ENCODE measurements at places on chromosomes 6 and 20. TPM values are rescaled to one million over a fixed set of nuclear protein-coding genes. Genes with fewer than 3 reads are reported as not detected.
A peak's percentile ranks its signal among the peaks of the same experiment; 100 is the strongest.

MYH7B gene
- 1.3 TPM for total RNA-seq

GRCh38 chr6:36623547-36624459 is 29.6 kb downstream of the SRSF3 start:
- no peaks in the 10 kb centered on the region for H3K36me3 ChIP-seq
- H3K4me1 ChIP-seq = peaks cover 9% of the 10 kb centered on the region
- peak; percentile 59 for DNase-seq
- no peak overlapping the region for H3K4me3 ChIP-seq
- no peak overlapping the region for H3K27ac ChIP-seq

TSBP1 gene
- total RNA-seq = not detected

LSM2 gene
- 58.2 TPM for total RNA-seq

DNA sequence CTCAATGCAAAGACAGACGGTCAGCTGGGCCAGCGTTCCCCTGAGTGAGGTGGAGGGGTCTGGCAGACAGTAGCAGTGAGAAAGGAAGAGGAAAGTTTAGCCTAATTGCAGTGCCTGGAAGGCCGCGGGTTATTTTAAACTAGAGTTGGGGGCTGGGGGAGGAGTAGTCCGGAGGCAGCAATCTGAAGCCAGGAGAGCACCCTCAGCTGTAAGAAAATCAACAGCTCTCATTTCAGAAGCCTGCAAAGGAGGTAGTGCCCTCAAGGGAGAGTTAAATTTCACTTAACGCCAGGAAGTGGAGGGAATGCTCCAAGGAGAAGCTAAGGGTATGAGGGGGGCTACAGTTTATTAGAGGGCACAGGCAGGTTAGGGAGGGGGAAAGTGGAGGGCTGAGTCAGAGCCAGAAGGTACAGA is 26.9 kb downstream of the RING1 start:
- no peak overlapping the region for H3K4me3 ChIP-seq
- peak overlapping the region; percentile 60 for H3K27ac ChIP-seq
- H3K36me3 ChIP-seq = no peaks in the 10 kb centered on the region
- H3K4me1 ChIP-seq = peaks cover 12% of the 10 kb centered on the region
- no peak for DNase-seq

DNA sequence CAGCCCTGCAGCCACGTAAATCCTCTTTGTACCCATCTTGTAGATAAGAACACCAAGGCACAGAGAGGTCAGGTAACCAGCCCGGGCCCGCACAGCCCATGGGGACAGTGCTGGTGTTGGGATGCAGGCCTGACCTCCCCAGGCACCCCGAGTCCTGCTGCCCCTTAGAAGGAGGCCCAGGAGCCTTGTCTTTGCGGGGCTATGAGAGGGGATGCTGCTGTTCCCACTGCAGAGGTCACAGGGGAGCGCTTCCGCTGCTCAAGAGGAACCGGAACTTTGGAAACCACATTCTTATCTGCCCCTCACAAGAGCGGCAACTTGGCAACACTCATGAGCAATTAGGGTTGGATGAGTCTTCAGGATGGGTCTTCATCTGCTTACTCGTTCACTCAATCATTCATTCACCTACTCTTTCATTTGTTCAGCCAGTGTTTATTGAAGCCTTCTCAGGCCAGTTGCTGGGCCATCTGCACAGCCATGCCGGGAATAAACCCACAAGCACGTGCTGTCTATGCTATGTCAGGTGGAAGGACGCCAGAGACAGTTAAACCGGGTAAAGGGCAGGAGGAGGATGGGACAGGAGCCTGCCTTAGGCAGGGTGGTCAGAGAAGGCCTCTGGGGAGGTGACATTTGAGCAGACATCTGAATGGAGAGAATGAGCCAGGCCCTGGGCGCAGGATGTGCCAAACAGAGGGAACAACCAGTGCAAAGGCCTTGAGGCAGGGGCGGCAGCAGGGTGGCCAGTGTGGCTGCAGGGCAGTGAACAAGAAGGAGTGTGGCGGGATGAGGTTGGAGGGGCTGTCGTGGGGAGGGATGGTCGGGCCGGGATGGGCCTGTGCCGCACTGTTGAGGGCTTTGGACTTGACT is 60.8 kb downstream of the RBM38 start:
- peaks cover 6% of the 10 kb centered on the region for H3K4me1 ChIP-seq
- H3K27me3 ChIP-seq = no peaks in the 10 kb centered on the region
- no peaks in the 10 kb centered on the region for H3K36me3 ChIP-seq
- H3K4me3 ChIP-seq = no peak overlapping the region
- H3K27ac ChIP-seq = no peak overlapping the region
- no peak for DNase-seq

- H3K36me3 ChIP-seq = no peaks in the 10 kb centered on the region
- no peak for DNase-seq
- H3K4me3 ChIP-seq = no peak overlapping the region
Observed at GRCh38 chr20:61573415-61574305, 321.6 kb downstream of the CDH4 start.

SLC16A10 gene
- 18.0 TPM for total RNA-seq

DNA sequence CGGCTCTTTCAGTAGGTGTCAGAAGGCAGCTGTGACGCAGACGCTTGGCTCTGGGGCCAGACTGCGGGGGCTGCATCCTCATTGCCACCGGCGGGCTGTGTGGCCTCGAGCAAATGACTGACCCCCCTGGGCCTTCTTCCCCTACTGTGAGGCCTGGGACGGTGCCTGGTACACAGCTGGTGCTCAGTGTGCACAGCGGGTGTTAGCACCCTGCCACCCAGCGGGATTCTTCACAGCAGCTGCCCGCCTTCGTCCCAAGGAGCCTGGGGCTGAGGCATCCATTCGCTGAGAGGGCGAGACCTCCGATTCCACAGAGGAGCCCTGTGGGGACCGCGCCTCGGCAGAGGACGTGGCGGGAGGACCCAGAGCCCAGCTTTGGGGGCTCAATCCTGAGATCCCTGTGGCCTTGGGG is 10.6 kb downstream of the SLCO4A1 start:
- peaks cover 27% of the 10 kb centered on the region for H3K4me1 ChIP-seq
- H3K4me3 ChIP-seq = no peak overlapping the region
- H3K27me3 ChIP-seq = no peaks in the 10 kb centered on the region
- H3K36me3 ChIP-seq = no peaks in the 10 kb centered on the region
- no peak for DNase-seq

DNA sequence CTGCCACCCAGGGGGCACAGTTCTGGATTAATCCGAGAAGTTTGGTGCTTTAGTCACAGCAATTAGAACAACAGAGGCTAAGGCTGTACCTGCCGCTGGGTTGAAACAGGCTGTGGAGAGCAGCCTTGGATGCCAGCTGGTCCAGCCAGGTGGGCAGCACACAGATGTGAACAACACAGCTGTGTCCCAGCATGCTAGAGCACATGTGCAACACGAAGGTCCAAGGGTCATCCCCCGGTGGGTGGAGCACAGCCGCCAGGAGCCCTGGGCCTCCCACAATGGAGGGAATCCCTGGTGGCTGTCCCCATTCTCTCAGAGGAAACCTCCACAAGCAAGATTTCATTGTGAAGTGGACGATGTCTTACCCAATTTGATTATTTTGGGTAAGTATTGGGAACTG is 99.2 kb upstream of the SYNDIG1 start:
- H3K4me3 ChIP-seq = no peak overlapping the region
- peaks cover 23% of the 10 kb centered on the region for H3K27me3 ChIP-seq
- H3K36me3 ChIP-seq = no peaks in the 10 kb centered on the region
- DNase-seq = no peak

- no peak for DNase-seq
- H3K4me3 ChIP-seq = no peak overlapping the region
- H3K27me3 ChIP-seq = no peaks in the 10 kb centered on the region
- peaks cover 4% of the 10 kb centered on the region for H3K36me3 ChIP-seq
- peak overlapping the region; percentile 67 for H3K27ac ChIP-seq
Observed at GRCh38 chr6:119308991-119309657, 40.4 kb downstream of the MAN1A1 start.

- H3K27me3 ChIP-seq = no peaks in the 10 kb centered on the region
- DNase-seq = no peak
- H3K4me1 ChIP-seq = peaks cover 1% of the 10 kb centered on the region
- no peak overlapping the region for H3K4me3 ChIP-seq
- H3K36me3 ChIP-seq = no peaks in the 10 kb centered on the region
Observed at GRCh38 chr6:86148586-86148985, 505.9 kb upstream of the SYNCRIP start.

GRCh38 chr6:43983632-43984031 is 143.6 kb downstream of the MRPL14 start:
- no peak overlapping the region for H3K27ac ChIP-seq
- H3K27me3 ChIP-seq = peaks cover 11% of the 10 kb centered on the region
- no peak for DNase-seq
- no peaks in the 10 kb centered on the region for H3K36me3 ChIP-seq

DNA sequence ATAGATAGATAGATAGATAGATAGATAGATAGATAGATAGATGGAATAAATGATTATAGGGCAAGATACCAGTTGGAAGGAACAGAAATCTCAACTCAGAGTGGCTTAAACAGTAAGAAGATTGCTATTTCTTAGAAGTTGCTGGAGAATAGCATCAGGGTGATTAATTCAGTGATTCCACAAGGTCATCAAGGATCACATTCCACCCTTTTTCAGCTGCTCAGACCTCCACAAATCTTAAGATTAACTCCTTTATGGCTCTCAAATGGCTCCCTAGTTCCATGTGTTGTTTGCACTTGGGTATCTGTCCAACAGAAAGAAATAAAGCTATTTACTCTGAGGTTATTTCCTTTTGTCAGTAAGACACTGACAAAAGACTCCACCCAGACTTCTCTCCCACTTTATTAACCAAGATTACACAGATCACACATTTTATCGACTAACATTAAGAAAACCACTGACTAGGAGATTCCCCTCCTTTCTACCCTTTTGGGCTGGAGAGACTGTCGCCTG is 68.3 kb upstream of the KIF16B start:
- H3K27ac ChIP-seq = no peak overlapping the region
- H3K36me3 ChIP-seq = no peaks in the 10 kb centered on the region

GRCh38 chr20:43923322-43923721 is 8.7 kb downstream of the TOX2 start:
- no peak overlapping the region for H3K4me3 ChIP-seq
- DNase-seq = no peak
- H3K4me1 ChIP-seq = no peaks in the 10 kb centered on the region

DNA sequence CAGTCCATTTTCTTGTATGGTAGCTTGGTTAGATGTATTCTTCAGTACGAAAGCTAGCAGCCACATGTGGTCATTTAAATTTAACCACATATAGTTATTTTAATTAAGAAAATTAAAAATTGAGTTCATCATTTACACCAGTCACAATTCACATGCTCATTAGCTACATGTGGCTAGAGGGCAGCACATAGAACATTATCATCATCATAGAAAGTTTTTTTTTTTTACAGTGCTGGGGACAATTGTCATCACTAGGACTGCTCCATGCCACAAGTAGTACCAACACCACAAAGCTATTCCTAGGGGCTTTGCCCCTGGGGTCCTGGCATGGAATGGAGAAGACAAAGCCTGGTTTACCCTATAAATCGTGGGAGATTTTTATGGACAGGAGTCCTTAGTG is 30.5 kb downstream of the PLCB4 start:
- DNase-seq = no peak
- H3K27me3 ChIP-seq = no peaks in the 10 kb centered on the region
- no peak overlapping the region for H3K4me3 ChIP-seq
- no peak overlapping the region for H3K27ac ChIP-seq
- H3K4me1 ChIP-seq = no peaks in the 10 kb centered on the region

DNA sequence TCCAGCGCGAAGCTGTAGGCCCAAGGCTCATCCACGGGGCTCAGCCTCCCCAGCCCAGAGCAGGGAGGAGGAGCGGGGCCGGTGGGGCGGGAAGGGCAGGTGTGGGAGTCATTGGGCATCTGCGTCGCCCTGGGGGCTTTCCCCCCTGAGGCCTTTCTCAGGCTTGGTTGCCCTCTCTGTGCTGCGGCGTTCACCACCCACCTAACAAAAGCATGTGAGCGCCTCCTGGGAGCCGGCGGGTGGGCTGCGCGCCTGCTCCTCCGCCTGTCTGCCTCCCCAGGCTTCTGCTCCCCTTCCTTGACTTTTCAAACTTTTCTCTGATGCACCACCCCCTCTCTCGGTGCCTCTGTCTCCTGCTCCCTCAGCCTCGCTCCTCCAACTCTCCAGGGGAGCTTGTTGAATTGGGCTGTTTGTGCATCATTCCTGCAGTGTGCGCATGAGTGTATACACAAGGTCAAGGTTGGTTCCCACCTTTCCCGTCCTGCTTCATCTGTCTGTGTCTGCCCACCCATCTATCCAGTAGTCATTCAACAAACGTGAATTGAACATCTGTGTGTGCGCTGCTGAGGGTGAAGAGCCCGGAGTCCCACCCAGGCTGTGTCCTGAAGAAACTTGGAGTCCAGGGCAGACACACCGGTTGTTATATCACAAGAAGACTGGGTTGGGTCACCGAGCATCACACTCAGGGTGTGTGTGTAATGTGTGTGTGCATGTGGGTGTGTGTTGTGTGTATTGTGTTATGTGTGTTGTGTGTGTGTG is 82.4 kb upstream of the NNAT start:
- DNase-seq = no peak
- H3K27me3 ChIP-seq = peaks cover 9% of the 10 kb centered on the region
- H3K27ac ChIP-seq = no peak overlapping the region
- no peaks in the 10 kb centered on the region for H3K36me3 ChIP-seq
- no peak overlapping the region for H3K4me3 ChIP-seq
- no peaks in the 10 kb centered on the region for H3K4me1 ChIP-seq

NPEPL1 gene
- 71.5 TPM for total RNA-seq
